ENCODE measurements at places on chromosomes 13 and 19.

- DNase-seq = no peak
Measured at GRCh38 chr13:104584481-104584880, 1518.3 kb upstream of the SLC10A2 start.

- DNase-seq = no peak
Measured at GRCh38 chr13:106709522-106709921, 141.6 kb upstream of the ARGLU1 start.

DNA sequence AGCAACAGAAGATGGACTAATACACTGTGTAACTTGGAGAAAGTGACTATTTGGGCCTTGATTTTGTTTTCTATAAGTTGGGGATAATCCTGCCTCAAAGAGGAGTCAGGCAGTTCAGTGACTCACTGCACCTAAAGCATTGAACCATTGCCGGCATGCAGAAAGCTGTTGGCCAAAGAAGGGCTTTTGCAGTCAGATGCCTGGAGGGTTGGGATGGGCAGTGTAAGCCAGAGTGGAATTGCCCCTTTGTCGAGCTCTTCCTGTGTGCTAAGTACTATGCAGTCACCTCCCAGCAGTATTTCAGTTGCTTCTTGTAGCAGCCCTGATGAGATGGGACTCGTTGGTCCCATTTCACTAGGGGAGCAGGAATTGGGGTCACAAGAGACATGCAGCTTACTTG, 11.1 kb downstream of the ZNF473 start:
- no peak for DNase-seq

- DNase-seq = no peak
Measured at GRCh38 chr13:109370496-109370895, 415.9 kb downstream of the IRS2 start.

- no peak for DNase-seq
Measured at GRCh38 chr13:66222127-66222526, 1008.0 kb downstream of the PCDH9 start.

DNA sequence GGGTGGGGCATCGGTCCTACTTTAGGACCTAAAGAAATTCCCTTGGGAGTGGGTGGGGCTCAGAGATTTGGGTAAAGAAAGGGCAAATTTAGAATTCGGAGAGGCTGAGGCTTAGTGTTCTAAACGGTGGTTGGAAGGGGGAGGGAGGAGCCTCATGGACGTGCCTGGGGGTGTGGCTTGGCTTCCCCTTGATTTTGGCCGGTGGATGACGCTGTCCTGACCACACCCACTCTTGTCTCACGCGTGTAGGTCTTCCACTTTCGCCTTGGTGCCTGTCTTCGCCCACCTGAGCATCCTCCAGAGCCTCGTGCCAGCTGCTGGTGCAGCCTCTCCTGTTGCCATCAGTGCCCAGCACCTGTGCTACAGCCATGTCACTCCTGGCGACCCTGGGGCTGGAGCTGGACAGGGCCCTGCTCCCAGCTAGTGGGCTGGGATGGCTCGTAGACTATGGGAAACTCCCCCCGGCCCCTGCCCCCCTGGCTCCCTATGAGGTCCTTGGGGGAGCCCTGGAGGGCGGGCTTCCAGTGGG, 1.2 kb upstream of the NUP62 start:
- DNase-seq = no peak

DNA sequence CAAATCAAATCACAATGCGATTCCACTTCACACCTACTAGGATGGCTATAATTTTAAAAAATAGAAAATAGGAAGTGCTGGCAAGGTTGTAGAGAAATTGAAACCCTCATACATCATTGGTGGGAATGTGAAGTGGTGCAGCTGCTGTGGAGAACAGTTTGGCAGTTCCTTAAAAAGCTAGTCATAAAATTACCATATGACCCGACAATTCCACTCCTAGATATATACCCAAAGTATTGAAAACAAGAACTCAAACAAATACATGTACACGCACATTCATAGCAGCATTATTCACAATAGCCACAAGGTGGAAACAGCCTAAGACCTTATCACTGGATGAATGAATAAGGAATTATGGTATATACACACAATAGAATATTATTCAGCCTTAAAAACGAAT, 12.0 kb downstream of the HMGB1 start:
- no peak for DNase-seq

All from NCI-H1694 (cell line).